ENCODE measurements at places on chromosomes 5 and 9.
A peak's percentile ranks its signal among the peaks of the same experiment; 100 is the strongest.

DNA sequence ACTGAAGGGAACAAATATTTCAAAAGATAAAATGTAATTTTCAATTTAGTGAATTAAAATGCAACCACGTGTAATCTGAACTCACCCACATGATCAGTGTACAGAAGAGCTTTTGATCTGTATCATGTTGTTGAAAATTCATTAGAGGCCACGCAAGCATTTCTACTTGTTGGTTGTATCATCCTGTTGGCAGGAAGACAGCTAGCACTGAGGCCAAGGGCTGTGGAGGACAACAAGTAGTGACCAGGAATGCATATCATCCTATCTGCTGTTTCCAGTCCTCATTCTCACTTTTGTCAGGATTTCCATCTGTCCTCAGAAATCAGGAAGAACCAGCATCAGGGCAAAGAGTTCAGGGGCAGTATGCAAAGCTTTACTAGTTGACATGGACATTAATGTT lies 29.9 kb upstream of the CKS2 start:
- DNase-seq: no peak

DNA sequence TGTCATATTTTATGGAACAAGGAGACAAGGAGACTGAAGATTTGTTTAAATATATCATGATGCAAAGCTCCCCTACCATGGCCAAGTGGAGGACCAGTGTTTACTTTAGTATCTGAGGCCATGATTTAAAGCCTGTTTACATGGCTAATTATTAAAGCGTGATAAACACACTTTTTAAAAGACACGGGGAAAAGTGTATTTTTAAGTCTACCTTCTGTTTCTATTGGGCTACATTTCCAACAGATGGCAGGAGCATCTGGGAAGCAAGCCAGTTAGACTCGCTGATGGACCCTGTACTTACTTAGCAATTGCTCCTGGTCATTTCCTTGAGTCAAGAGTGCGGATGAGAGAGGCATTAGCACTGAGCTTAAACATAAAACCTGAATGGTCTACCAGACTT lies 480.3 kb upstream of the SEMA6A start:
- no peak for DNase-seq

- DNase-seq: peak; percentile 25
Observed at GRCh38 chr5:54610197-54610944, 92.8 kb downstream of the SNX18 start.

DNA sequence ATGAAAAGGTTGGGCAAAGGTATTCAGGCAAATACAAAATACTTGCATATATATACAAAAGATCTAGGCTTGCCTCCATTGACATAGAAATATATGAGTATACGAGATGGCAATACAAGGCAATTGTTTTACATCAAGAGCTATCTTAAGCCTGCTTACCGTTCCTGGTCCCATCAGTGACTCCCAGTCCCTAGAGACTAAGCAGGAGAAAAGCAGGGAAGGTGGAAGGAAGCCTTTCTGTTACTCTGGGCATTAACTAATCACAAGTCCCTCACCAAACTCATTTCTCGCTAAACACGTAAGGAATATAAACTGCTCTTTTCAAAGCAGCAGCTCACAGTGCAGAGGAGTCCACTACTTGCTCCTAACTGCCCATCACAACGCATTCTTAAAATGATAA lies 125.2 kb downstream of the ZNF608 start:
- DNase-seq: no peak

- no peak for DNase-seq
Observed at GRCh38 chr9:36935332-36935731, 98.7 kb downstream of the PAX5 start.

DNA sequence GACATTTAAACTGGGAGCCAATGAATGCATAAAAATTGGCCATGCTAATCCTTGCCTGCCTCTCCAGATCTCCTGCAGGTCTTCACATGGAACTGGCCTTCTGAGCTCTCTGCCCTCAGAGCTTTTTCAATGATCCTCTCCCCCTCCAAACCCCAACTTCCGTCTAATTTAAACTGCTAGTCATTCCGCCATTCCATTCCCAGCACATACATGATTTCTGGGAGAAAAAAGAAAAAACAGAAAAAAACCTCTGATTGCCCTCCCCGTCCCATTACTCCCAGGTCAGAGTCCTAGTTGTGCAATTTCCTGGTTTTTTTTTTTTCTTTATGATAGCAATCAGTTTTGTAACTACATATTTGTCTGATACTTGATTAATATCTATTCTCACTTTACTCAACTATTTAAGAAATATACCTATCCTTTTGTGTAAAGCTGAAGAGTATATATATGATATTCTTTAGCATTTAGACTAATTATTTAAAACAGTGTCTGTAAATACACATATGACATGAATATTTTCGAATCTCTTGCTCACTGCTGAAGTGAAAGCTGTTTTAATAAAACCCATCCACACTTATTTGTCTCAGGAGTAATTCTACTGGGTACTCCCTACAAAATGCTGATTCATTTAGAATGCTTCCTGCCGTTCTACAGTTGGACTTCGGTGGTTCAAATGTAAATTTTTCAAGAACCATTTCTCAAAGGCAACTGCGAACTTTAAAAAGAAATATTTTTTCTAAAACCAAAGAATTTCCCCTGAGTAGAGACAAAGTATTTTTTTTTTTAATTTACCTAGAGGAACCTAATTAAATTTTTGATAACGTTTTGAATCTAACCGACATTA lies 1.6 kb downstream of the HINT1 start:
- DNase-seq: no peak

- DNase-seq: no peak
Observed at GRCh38 chr9:127876764-127877562, 512 bp downstream of the AK1 start.

GRCh38 chr9:87226896-87227295 lies 270.8 kb upstream of the DAPK1 start:
- DNase-seq: no peak

GRCh38 chr5:36402512-36402906 lies 100.8 kb upstream of the RANBP3L start:
- DNase-seq: no peak

- DNase-seq: no peak
Observed at GRCh38 chr5:149423049-149423793, 44.1 kb upstream of the IL17B start.
